ENCODE measurements at places on chromosomes 3 and 15.
A peak's percentile ranks its signal among the peaks of the same experiment; 100 is the strongest.

DNA sequence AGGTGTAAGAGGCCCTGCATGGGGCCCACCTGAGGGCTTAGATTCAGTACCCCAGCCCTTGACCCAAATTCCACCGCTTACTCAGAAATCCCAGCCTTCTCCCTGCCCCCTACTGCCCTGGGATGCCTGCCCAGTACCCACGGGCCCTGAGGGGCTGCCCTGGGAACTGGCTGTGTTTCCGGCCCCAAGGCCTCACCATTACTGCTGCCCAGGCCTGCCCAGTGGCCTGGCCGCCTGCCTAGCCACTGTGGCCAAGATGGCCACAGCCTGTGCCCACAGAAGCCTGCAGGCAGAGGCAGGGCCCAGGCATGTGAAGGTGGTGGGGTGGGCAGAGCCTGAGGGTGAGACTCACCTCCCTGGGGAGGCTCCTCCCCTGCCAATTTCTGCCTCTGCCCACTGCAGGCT lies 6.1 kb upstream of the PRKCD start:
- DNase-seq, result no peak

- DNase-seq, result peak; percentile 38
Measured at GRCh38 chr3:66076861-66077470, 38.2 kb upstream of the MAGI1 start.

DNA sequence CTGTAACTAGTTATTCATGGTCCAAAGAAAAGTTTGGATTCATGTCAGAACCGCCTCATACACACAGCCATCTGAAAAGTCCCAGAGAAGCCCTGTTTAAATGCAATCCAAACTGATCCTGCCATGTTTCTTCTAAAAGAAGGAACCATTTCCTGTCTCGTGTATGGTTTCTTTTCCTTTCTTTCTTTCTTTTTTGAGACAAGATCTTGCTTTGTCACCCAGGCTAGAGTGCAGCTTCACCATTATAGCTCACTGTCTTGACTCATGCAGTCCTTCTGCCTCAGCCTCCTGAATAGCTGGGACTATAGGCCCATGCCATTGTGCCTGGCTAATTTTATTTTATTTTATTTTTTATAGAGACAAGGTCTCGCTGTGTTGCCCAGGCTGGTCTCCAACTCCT lies 77.4 kb upstream of the NSMCE3 start:
- DNase-seq, result no peak

DNA sequence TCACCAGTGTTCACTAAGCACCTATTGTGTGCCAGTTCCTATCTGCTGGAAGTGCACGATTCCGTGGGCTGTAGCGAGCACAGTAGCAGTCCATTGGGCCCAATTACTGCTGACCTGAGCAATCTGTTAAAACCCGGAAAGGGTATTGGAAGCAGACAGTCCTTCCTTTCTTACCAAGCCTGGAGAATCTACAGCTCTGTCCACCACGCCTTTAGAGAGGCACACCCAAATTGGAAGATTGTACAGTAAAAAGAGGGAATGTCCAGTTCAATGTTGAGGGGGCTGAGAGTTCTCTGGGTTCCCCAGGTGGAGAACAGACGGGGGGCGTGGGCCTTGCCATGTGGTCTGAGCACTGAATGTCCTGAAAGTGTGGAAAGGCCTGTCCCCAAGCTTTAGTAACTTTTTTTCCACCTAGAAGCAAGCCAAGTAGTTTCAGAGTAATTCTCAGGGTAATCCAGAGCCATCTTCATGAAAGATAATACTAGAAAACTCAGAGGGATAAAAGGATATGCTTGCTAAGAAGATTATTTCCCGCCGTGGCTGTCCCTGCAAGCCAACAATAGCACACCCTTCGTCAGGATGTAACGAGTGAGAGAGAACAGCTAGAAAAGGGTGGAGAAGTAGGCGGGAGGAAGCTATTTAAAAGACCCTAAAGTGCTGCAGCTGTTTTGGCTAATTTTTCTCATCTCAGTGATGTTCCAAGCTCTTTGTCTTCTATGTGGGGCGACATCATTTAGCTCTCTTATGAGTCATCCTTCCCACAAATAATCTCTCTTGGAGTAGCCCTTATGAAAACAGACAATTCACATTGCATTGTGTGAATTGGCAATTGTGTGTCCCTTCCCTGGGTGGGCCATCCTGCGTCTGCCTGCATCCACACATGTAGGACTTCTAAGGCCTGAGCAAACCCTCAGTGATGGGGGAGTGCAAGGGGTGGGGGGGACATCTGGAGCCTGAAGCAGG lies 181.0 kb downstream of the ATG7 start:
- DNase-seq, result no peak

GRCh38 chr15:88580532-88580931 lies 34.1 kb upstream of the DET1 start:
- no peak for DNase-seq

GRCh38 chr3:184378651-184379357 lies 797 bp upstream of the THPO start:
- DNase-seq, result no peak

GRCh38 chr15:32853592-32853991 lies 135.8 kb downstream of the GREM1 start:
- DNase-seq, result no peak

GRCh38 chr3:9201266-9201665 lies 48.2 kb downstream of the SRGAP3 start:
- peak; percentile 17 for DNase-seq

- DNase-seq, result no peak
Measured at GRCh38 chr3:14890476-14890875, 56.9 kb upstream of the NR2C2 start.

- DNase-seq, result peak; percentile 18
Measured at GRCh38 chr3:27224197-27224596, 145.0 kb downstream of the NEK10 start.

DNA sequence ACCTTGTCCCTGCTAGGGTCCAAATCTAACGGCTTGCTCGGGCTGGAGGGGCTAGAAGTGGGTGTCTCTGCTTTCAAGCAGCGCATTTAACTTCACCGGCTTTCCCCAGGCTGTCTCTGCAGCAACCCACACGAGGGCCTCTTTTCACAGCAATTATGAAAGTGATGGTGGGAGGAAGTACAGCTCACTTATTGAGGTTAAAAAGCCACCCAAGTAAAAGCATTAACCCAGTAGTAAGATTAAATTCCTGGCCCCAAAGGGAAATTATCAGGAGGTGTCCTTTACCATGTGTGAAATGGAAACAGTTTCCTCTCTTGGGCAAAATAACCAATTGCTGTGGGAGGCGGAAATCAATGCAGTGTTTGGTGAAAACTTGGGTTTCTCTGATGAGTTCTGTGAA lies 41.1 kb downstream of the NGRN start:
- DNase-seq, result no peak

- no peak for DNase-seq
Measured at GRCh38 chr3:38707730-38708129, 58.2 kb upstream of the SCN5A start.

- DNase-seq, result no peak
Measured at GRCh38 chr15:37733628-37734027, 200.8 kb upstream of the TMCO5A start.

DNA sequence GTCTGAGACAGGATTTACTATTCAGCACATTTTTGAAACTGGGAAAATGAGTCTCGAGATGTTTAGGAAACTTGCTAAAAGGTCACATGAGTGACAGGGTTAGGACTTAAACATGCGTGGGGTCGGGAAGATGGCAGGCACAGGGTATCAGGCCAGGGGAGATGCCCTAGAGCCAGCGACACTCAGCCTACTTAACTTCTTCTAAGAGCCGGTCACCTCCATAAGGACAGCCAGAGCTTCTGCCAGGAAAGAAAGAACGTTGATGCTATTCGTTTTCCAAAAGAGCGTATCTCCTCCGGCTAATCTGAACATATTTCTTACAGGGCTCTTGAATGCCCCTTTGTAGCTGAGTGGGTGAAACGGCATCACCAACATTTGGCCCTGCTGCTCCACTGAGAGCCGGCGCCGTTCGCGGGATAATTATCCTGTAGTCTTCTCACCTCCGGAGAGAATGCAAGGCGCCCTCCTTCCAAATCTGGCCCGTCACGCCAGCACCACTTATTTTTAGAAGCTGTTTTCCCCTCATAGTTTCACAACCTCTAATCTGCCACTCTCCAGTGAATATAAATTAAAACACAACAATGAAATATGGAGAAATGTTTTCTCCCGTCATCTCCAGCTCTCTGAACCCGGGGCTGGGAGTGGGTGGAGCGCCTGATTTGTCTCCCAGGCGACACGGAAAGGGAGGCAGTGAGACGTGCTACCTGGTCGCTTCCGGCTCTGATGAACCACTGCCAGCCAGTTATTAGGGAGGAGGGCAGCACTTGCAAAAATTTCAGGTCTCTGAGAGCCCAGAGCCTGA lies 58.5 kb downstream of the LIPC start:
- DNase-seq, result no peak

GRCh38 chr3:17972959-17973906 lies 230.8 kb upstream of the TBC1D5 start:
- no peak for DNase-seq

GRCh38 chr15:30872341-30872748 lies 31.4 kb upstream of the FAN1 start:
- no peak for DNase-seq

DNA sequence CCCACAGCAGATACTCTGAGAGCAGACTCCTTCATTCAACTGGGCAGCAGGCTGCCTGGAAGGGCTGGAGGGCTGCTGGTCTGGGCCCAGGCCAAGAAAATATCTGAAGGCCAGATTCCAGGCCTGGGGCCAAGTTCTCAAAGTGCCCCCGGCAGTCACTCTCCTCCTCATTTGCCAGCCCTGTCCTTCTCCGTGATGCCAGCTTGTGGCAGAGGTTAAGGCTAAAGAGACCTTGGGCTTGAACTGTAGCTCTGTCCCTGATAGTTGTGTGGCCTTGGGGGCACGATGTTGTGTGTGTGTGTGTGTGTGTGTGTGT lies 39.0 kb downstream of the FAM3D start:
- peak; percentile 42 for DNase-seq

DNA sequence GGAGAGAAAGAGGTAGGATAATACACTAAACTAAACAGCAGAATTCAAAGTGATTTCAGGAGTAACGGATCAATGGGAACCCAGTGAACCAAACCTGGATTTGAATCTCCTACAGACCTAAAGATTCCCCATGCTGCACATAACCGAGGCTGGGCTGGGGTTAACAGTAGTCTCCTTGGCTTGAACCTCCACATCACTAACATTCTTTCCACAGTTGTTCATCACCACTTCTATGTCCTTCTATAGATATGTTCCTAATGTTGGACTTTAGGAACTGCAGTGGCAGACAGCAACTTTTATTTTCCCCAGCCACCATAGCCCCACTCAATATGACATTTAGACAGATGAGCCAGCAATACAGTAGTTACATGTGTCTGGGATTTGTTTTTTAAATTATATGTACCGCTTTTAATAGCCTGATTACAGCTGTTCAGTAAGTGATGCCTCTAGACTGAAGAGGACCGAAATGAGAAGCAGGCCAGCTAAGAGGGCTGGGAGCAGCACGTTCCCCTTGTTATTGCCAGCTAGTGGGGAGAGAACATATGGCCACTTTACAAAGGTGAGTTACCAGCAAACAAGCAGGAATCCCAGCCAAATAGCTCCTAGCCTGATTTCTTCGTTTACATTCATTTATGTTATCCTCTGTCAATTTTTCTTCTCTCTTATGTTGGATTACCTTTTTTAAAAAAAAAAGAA lies 472.6 kb upstream of the CDIN1 start:
- DNase-seq, result no peak

DNA sequence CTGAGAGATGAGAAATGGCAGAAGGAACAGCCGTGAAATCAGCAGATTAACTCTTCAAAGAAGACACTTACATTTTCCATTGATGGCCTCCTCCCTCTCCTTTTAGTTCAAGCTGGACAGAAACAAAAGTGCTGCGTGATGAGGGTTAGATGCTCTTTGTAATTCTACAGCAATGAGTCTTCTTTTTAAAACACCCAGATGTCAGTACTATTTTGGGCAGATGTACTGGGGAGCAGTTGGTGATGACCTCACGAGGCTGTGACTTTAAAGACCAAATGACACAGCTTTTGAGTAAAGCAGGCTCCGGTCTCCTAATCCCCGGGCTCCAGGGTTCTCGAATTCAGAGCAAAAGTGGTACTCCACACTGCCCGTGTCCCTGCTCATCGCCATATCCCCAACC lies 198.2 kb downstream of the SLCO3A1 start:
- DNase-seq, result no peak

GRCh38 chr3:61081554-61081953 lies 169.7 kb downstream of the FHIT start:
- DNase-seq, result no peak

GRCh38 chr3:117549716-117550115 lies 840.1 kb downstream of the TUSC7 start:
- DNase-seq, result no peak

GRCh38 chr3:52518723-52519444 lies 14.8 kb downstream of the NT5DC2 start:
- no peak for DNase-seq

DNA sequence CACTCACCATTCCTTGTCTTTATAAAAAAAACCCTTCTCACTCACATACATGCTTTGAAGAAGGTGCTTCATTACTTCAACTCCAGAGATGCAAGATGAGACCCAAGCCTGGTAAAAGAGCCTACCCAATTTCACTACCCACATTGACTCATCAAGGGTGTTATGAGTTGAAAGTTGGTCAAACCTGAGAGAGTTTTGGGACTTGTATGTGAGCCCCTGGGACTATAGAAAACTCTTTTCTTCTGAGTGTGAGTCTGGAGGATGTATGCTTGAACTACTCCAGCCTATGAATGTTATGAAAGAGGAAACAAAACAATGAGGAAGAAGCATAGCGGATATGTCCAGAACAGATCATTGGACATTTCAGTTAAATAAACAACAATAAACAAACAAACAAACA lies 106.5 kb upstream of the SATB1 start:
- DNase-seq, result no peak

- DNase-seq, result no peak
Measured at GRCh38 chr3:94070341-94070911, 7.6 kb downstream of the NSUN3 start.

GRCh38 chr3:9399337-9399703 lies 1.9 kb downstream of the SETD5 start:
- no peak for DNase-seq

- DNase-seq, result peak; percentile 49
Measured at GRCh38 chr3:131960324-131960723, 74.5 kb downstream of the CPNE4 start.

DNA sequence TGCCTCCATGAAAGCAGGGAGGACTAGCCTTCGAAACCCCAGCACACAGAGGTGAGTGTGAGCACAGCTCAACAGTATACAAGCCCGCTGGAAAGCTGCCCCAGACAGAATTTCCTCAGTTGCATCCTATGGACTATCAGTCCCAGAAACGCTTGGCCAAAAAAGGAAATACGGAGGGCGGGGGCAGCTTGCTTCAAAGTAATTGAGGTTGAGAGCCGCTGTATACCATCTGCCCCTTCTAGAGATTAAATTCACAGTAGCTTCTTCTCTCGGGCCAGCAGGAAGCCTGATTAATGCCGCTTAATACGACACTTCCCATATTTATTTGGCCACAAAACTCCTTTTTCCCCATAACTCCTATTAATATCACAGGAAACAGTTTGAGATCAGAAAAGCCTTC lies 88.7 kb downstream of the LIPC start:
- no peak for DNase-seq

All from fibroblast of the conjunctiva (primary cell).